Right lobe of liver (tissue), 6 donors: ENCODE measurements at places on chromosomes 1 and 21.

DNA sequence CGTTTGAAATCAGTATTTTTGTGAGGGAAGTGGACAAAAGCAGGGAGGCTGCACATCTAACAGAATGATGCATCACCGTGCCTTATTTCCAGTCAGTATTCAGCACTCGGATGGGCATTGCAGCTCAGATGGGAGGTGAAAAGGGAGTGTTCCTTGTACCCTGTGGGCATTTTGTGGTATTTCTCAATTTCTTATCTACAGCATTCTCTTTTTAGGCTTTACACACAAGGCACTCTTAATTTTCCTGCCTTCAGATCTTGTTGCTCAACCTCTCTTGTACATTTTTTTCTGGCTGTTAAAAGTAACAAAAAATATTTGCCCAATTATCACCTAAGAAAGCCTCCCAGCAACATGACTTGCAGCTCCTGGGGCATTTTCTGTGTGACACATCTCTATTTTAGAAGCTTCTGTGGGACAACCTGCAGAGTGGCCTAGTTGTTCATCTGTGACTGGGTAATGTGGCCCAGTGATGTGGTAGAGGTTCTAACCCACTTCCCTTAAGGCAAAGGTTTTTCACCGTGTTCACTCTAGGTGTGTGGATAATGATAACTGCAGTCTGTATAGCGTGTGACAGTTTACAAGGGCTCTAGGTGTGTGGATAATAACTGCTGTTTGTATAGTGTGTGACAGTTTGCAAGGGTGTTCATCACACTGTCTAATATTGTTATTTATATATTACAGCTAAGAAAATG lies 257.2 kb downstream of the PTGER3 start:
- DNase-seq = no peak

GRCh38 chr1:86861424-86861823 lies 52.5 kb downstream of the SELENOF start:
- DNase-seq = no peak

DNA sequence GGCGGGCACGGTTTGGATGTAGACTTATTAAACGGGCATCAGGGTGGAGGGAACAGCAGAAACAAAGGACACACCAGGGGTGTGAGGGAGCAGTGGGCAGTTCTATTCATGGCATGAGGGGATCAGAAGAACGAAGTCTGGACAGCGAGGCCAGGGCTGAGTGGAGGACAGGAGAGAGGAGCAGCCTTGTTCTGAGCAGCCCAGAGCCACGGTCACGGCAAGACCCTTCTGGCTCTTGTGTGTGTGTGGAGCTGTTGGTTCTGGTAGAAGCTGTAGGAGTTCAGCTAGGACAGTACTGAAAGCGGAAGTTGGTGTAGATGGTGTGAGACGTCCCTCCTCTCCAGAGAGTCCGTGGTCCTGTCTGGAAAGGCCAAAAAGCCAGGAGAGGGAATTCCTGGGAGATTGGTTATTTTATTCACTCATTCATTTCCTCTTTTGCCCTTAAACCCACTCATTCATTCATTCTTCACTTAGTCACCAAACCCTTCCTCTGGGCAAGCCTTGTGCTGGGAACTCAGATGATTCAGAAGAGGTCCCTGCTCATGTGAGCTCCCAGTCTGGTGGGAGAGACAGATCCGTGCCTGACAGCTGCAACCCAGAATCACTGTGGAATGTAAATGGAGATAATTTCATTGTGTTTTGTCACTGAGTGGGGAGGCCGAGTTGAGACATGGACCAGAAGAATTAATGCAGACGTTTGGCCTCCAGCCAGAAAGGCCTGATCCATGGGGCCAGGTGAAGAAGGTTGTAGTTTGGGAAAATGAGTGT lies 4.1 kb upstream of the ACOT11 start:
- no peak for DNase-seq

GRCh38 chr21:27648560-27648959 lies 681.7 kb upstream of the ADAMTS5 start:
- DNase-seq = no peak

GRCh38 chr1:77271852-77272580 lies 9.8 kb upstream of the AK5 start:
- DNase-seq = no peak

DNA sequence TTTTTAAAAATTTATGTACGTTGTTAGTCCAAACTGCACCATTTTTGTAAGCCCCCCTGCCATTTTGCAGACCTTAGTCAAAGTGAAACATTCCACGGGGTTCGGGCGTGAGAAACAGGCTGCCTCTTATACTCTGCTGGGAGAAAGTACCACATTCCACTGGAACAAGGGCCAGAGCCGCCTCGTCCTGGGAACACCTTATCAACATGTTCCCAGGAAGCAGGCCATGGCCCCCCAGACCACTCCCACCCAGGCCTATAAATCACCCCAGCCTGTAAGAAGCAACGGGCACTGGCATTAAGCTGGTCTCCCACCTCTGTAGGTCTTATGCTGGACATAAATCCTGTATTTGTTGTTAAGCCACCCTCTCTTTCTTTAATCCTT lies 854 bp upstream of the ZRANB2 start:
- DNase-seq = no peak

GRCh38 chr21:29860346-29860745 lies 79.5 kb downstream of the GRIK1 start:
- DNase-seq = no peak
